Calu3 (cell line): ENCODE measurements at places on chromosomes 5 and 9.

DNA sequence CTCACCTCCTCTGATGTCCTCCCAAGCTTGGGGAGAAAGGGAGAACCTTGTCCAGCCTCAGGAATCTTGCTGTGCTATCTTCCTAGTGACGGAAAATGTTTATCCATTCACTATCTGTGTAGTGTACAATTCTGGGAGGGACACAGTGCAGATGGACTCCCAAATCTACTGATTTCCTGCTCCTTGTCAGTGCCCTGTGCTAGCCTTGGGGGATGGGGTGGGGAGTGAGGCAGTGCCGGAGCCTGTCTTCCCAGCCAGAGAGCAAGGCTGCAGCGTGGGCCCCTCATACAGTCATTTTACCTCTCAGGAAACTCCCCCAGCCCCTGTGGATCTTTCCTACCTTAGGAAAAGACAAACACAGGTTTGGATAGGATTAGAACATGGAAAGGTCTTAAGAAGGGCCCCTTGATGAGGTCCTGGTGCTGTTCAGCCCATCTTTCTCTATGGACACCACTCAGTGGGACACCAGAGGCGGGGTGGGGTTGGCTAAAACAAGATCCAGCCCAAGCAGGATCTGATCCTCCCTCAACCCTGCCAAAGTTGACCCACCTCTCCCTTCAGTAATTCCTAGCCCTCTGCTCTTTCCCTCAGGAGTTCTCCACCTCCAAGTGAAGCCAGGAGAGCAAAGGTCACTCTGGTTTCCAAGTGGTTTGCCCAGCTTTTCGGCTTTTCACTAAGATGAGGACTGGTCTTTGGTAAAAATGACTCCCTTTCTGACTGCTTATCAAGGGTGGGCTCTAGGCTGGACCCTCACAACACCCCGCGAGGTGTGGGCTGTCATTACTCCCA, 3.4 kb downstream of the DOLK start:
- peaks cover 34% of the 10 kb centered on the region for H3K36me3 ChIP-seq
- DNase-seq: no peak

DNA sequence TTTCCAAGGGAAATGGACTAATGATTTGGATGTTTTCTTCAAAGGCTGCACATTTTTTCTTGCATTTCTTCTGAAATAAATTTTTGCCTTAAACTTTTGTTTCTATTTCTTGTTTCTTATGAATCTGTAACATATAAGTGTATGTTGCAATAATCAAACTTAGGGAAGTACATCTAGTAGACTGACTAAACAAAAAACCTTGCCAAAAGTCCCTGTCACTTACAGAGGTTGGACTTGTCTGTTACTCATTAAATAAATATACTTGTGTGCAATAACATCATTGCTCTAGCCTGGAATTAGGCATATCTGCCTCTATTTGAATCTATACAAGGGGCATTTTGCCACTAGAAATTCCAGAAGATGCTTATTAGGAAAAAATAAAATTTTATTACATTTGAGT, 56.6 kb downstream of the C6 start:
- no peak for DNase-seq
- H3K4me1 ChIP-seq: peaks cover 9% of the 10 kb centered on the region

DNA sequence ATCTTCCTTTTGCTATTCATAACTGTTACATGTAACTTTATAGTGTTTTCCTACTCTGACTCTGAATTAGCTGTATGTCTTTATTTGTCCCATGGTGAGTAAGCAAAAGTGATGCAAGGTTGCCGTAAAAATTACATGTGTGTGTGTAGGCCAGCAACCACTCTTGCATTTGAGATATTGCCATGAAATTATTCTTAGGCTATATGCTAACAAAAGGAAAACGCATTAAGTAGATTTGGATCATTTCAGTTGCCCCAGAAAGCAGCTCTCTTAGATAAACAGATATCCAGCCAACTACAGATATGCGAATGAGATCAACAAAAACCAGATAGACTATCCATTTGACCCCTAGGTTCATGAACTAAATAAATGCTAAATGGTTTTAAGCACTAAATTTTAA, 73.6 kb downstream of the CYLC2 start:
- no peaks in the 10 kb centered on the region for H3K27me3 ChIP-seq
- no peak overlapping the region for H3K4me3 ChIP-seq
- no peaks in the 10 kb centered on the region for H3K4me1 ChIP-seq
- no peaks in the 10 kb centered on the region for H3K36me3 ChIP-seq
- no peak overlapping the region for H3K27ac ChIP-seq
- DNase-seq: no peak

GRCh38 chr5:168914491-168914890, 335.3 kb upstream of the PANK3 start:
- H3K27ac ChIP-seq: no peak overlapping the region
- no peaks in the 10 kb centered on the region for H3K4me1 ChIP-seq
- DNase-seq: no peak
- H3K27me3 ChIP-seq: peaks cover 78% of the 10 kb centered on the region
